ENCODE measurements at places on chromosomes 11 and 22.

DNA sequence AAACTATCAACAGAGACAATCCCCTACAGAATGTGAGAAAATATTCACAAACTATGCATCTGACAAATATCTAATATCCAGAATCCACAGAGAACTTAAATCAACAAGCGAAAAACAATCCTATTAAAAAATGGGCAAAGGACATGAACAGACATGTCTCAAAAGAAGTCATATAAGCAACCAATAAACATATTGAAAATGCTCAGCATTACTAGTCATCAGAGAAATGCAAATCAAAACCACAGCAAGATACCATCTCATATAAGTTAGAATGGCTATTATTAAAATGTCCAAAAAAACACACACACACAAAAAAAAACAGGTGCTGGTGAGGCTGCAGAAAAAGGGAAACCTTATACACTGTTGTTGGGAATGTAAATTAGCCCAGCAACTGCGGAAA lies 8.3 kb upstream of the OR52E8 start:
- no peak for DNase-seq

- DNase-seq = no peak
These were observed 88.4 kb upstream of the RTL6 start for GRCh38 chr22:44586351-44586990.

GRCh38 chr11:126172596-126173038 lies 38.8 kb downstream of the RPUSD4 start:
- DNase-seq = no peak

GRCh38 chr11:134752964-134753770 lies 341.1 kb upstream of the B3GAT1 start:
- no peak for DNase-seq

DNA sequence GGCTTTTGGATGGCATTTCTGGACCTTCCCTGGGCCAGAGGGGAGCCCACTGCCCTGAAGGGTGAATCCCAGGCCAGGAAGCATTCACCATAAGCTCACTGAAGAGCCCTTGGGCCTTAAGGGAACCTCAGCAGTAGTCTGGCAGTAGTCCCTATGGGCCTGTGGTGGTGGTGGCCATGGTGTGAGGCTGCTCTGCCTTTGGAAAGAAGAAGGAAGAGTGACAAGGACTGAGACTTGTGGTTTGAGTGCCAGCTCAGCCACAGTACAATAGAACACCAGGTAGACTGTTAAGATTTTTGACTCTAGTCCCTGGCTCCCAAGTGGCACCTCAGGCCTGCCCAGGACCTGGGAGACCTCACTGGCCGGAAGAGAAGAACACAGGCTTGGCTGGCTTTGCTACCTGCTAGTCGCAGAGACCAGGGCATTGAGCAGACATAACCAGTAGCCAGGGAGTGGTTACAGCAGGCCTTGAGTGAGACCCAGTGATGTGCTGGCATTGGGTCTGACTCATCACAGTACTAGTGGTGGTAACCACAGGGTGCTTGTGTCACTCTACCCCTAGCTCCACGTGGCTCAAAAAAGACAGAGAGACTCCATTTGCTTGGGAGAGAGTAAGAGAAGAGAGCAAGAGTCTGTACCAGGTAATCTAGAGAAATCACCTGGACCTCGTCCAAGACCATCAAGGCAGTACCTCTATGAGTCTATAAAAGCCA lies 259.8 kb upstream of the BLID start:
- no peak for DNase-seq

DNA sequence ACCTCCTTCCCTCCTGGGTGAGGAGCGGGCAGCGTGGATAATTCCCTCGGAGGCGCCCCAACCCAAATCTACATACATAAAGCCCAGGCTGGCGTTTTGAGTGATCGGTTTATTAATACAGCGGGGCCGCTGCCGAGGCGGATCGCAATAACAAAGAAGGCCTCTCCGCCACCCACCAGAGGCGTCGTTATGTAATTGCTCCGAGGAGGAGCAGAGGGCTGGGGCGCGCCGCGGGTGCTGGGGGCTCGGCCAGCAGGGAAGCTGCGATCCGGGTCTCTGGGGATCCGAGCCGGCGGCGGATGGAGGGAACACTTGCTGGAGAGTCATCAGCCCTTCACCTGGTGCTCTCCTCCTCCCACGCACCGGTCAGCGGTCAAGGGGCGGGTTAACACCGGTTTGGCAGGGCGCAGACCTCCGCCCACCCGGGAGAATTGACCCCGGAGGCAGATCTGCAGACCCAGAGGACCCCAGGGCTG lies 6.4 kb upstream of the TP53I11 start:
- no peak for DNase-seq

DNA sequence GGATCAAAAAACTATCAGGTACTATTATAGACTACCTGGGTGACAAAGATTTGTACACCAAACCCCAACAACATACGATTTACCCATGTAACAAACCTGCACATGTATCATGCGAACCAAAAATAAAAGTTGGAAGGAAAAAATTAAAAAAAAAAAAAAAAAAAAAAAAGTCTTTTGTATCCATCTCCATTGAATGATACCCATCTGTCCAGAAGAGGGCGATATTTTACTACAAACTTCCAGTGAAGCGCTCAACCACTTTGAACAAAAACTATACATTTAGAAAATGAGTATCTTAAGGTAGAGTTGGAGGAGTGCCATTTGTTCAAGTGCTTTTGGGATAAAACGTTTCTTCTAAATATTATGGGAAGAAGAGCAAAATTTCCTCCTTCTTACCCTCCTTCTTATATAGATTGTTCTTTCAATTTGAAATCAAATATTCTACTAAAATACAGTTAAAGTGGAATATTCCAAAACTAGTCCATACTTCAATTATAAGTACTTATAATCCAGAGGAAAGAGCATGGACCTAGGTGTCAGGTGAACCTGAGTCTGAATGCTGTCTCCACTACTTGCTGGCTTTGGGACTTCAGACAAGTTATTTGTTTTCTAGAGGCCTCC lies 23.3 kb downstream of the ARL14EP start:
- no peak for DNase-seq

GRCh38 chr11:71323876-71324526 lies 71.6 kb upstream of the SHANK2 start:
- no peak for DNase-seq

DNA sequence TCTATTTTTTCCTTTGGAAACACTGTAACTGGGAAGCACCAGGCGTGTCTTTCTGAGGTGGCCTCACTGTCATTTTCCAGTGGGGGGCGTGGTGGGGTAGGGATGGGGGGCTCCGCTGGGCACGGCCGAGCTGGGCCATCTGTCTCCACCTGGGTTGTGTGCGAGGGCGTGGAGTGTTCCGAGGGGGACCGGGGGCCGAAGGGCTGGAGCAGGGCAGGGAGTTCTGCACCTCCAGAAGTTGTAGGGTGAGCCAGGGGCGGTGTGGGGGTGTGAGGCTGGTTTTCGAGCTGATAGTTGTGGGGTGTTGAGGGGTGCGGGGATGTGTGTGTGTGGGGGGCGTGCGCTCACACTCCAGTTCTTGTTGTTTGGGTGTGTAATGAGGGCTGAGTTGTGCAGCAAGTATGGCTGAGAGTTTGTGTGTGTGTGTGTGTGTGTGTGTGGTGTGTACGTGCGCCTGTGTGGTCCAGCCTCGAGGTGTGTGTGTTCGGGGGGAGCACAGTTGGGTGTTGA lies 10.8 kb downstream of the YPEL4 start:
- DNase-seq = no peak

- no peak for DNase-seq
These were observed 205.3 kb downstream of the TBC1D22A start for GRCh38 chr22:46967445-46968358.

DNA sequence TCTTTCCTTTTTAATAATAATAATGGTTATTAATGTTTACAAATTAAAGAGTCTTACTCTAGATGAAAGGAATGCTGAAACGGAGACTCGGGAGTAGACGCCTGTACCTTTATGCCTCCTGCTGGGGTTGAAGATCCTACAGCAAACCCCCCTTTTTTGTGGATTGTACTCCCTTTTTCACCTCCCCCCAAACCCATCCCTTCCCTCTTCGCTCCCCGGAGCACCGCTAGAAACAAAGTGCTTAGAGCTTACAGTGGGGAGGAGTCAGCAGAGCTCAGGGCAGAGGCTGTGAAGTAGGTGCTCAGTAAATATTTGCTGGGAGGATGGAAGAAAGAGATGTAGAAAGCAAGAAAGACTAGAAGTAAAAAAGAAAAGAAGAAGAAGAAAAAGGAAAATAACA lies 169.7 kb downstream of the NXPE2 start:
- no peak for DNase-seq

DNA sequence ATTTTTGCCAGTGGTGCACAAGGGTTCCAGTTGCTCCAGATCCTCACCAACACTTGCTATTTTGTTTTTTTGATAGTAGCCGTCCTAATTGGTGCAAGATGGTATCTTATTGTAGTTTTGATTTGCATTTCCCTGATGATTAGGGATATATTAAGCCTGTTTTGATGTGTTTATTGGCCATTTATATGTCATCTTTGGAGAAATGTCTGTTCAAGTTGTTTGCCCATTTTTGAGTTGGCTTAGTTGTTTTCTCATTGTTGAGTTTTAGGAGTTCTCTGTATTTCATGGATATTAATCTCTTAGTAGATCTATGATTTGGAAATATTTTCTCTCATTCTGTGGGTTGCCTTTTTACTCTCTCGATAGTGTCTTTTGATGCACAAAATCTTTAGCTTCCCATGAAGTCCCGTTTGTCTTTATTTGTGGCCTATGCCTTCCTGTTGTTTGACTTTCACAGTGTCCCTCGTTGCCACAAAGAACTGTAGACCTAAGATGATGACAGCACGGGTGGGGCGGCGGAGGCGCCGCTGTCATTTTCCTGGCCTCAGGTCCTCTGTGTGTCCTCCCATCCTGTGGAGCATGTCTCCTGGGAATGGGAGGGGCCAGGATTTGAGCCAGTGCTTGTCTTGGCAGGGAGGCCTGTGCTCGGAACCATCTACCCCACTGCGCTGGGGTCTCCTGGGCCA lies 33.5 kb downstream of the LRP5 start:
- no peak for DNase-seq

DNA sequence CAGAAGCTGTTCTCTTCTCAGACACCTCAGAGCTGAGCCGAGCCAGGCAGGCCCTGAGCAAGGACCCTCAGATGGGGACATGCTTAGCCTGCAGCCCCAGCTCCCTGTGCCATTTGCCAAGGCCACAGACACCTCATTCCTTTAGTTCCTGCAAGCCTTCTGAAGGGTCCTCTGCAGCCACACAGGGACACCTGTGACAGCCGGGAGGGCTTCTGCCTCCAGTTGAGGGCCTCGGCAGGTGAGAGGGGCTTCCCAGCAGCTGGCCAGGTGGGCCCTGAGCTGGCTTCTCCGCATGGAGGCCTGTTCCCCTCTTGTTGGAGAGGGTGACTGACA lies 18.2 kb downstream of the INCENP start:
- DNase-seq = no peak

GRCh38 chr11:65471447-65471891 lies 27.4 kb upstream of the MALAT1 start:
- no peak for DNase-seq

GRCh38 chr22:45688600-45689080 lies 17.0 kb downstream of the ATXN10 start:
- no peak for DNase-seq

- DNase-seq = no peak
These were observed 3.7 kb upstream of the HEPHL1 start for GRCh38 chr11:94017446-94017845.

GRCh38 chr22:35835998-35836691 lies 118.5 kb downstream of the APOL5 start:
- DNase-seq = no peak

- DNase-seq = no peak
These were observed 642 bp upstream of the SEPTIN3 start for GRCh38 chr22:41968601-41969000.

DNA sequence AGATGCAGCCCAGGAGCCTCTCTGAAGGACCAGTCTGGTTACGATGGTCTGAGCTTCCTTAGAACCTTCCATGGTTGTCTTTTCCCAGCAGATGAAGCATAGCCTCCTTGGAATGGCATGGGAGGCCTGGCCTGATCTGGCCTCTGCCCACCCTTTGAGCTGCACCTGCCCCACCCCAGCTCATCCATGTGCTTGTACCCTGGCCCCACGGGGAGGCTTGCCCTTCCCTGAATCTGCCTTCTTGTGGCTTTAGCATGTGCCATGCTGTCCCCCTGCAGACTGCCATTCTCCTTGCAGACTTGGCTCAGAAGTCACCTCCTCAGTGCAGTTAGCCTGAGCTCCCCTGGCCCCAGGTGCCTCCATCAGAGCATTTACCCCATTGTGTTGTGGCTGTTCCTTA lies 62.5 kb downstream of the FBLN1 start:
- no peak for DNase-seq

DNA sequence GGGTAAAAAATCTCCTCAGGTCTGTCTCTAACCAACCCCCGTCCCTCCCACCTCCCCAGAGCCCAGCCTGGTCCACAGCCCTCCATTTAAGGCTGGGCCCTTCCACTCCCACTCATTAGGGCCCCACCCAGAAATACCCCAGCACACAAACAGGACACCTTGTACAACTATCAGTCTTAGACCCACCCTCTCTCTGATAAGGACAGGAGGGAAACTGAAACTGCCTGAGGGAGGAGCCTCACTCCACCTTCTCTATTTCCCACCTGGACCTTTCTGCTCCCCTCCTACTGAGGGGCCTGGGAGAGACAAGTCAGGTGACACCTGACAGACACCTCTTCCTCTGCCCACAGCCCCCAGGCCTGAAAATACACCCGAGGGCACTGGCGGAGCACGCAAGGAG lies 90.2 kb downstream of the PLEKHA7 start:
- DNase-seq = no peak

DNA sequence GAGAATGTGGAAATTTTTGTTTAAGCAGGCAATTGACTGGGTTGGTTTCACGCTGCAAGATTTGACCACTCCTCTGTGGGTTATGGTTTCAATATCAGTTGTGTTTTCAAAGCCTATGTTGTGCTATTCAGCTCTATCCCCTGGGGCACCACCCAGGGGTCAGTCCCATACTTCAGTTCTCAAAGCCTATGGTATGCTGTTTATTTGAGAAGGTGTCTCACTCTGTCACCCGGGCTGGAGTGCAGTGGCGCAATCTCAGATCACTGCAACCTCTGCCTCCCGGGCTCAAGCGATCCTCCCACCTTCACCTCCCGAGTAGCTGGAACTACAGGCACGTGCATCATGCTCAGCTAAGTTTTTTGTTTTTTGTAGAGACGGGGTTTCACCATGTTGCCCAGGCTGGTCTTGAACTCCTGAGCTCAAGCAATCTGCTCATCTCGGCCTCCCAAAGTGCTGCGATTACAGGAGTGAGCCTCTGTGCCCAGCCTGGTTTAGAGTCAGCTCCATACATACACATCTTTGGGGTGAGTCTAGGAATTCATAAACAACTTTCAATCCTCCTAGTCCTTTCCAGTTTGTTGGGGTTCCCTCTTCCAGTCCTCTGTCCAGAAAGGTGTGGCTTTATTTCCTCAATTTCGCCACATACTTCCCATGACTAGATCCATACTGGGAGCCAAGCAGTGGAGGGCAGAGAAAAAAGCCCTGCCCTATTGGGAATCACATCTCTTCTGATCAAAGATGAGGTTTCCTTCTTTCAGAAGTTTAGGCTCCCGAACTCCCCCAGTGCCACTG lies 35.0 kb upstream of the MAPK1 start:
- no peak for DNase-seq
